ENCODE measurements at places on chromosomes 4 and X. TPM values are rescaled to one million over a fixed set of nuclear protein-coding genes. Genes with fewer than 3 reads are reported as not detected.

GRCh38 chr4:123821861-123822260 lies 425.3 kb downstream of the SPRY1 start:
- no peak for DNase-seq
- H3K27ac ChIP-seq, result no peak overlapping the region
- H3K4me3 ChIP-seq, result no peak overlapping the region
- no peaks in the 10 kb centered on the region for H3K27me3 ChIP-seq

Gene AMTN
- total RNA-seq, result not detected

Gene FGFR3
- total RNA-seq, result 60.4 TPM

DNA sequence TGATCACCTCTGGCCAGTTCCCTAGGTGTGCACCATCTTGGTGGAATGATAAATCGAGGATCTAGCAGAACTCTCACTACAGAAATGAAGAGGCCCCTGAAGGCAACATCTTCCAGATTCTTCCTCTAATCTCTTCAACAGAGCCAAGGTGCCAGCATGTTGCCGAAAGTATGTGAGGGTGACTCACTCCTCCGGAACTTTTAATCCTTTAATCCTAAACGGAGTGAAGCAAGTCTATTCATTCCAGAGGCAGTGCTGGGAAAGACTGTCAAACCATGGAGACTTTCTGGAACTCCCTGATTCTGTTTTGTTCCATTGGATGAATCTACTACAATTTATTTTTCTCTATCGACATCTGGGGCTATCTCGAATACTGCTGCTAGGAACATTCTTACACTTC lies 68.7 kb downstream of the SUPT20HL2 start:
- H3K4me1 ChIP-seq, result no peaks in the 10 kb centered on the region
- no peaks in the 10 kb centered on the region for H3K36me3 ChIP-seq
- H3K27me3 ChIP-seq, result no peaks in the 10 kb centered on the region
- H3K27ac ChIP-seq, result no peak overlapping the region
- no peak for DNase-seq

- H3K36me3 ChIP-seq, result no peaks in the 10 kb centered on the region
- no peak overlapping the region for H3K4me3 ChIP-seq
- H3K4me1 ChIP-seq, result 0 out of 3 replicates have a peak, but pooled peaks cover 3% of the 10 kb centered on the region
- H3K27me3 ChIP-seq, result peaks cover 36% of the 10 kb centered on the region
- no peak overlapping the region for H3K27ac ChIP-seq
Measured at GRCh38 chr4:7652451-7652881, 217.7 kb upstream of the PSAPL1 start.

Gene RHOXF2
- total RNA-seq, result 120 TPM

DNA sequence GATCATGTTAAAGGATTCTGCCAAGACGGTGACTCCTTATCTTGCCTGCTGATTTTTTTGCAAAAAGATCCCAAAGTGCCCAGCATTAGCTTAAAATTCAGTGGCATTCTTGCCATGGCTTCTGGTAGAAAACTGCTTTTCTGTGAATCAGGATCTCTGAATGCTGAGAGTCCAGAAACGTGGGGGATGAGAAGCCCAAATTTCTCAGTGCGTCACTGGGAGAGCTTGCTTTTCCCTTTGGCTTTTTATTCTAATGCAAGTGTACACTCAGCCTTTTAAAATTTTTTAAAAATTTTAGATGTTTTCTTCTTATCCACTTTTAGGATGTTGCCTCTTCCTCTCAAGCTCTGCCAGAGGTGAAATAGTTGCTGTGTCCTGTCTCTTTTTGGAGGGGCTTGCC lies 98.4 kb downstream of the TLL1 start:
- no peaks in the 10 kb centered on the region for H3K36me3 ChIP-seq
- no peak overlapping the region for H3K27ac ChIP-seq
- H3K4me3 ChIP-seq, result no peak overlapping the region
- no peaks in the 10 kb centered on the region for H3K4me1 ChIP-seq

DNA sequence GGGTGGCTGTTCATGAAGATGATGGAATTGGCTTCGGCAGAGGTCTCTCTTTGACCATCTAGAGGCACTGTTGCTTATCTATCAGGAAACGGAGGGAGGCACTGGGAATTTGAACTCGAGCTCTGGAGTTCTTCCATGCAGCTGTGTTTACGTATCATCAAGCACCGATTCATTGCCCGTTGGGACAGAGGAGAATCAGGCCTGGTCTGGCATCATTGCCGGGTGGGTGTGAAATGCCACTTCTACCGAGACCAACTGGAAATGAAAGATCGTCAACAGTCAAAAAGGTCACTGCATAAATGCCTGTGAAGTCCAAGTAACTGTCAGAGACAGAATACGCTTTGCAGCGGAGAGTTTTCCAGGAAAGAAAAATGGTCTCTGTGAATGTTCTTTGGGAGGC lies 166.9 kb downstream of the ASMT start:
- no peaks in the 10 kb centered on the region for H3K4me1 ChIP-seq
- no peaks in the 10 kb centered on the region for H3K36me3 ChIP-seq
- H3K4me3 ChIP-seq, result no peak overlapping the region
- no peak overlapping the region for H3K27ac ChIP-seq
- no peak for DNase-seq
- no peaks in the 10 kb centered on the region for H3K27me3 ChIP-seq

DNA sequence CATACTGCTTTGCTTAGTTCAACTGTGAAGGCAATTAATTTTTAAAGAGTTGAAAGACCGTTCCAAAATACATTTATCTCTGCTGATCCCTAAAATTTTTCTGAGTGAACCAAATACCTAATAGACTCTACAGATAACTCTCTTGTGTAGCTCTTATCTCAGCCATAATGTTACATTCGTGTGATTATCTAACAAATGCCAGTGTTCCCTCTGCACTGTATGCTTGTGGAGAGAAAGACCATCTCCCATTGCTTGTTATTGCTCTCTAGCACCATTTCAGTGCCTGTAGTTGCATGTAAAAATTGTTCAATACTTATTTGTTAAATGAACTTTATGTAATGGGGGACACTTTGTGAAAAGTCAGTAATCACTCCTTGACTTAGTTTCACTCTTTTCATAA lies 81.3 kb upstream of the ATOH1 start:
- H3K36me3 ChIP-seq, result no peaks in the 10 kb centered on the region
- H3K27me3 ChIP-seq, result no peaks in the 10 kb centered on the region
- H3K4me3 ChIP-seq, result no peak overlapping the region
- no peak overlapping the region for H3K27ac ChIP-seq
- DNase-seq, result no peak

GRCh38 chr4:147717878-147718277 lies 14.0 kb upstream of the ARHGAP10 start:
- no peaks in the 10 kb centered on the region for H3K27me3 ChIP-seq
- H3K27ac ChIP-seq, result no peak overlapping the region
- H3K36me3 ChIP-seq, result no peaks in the 10 kb centered on the region
- no peak for DNase-seq
- no peaks in the 10 kb centered on the region for H3K4me1 ChIP-seq

GRCh38 chr4:139815778-139816601 lies 150.4 kb downstream of the MGST2 start:
- no peak overlapping the region for H3K27ac ChIP-seq
- no peak overlapping the region for H3K4me3 ChIP-seq
- peaks cover 6% of the 10 kb centered on the region for H3K27me3 ChIP-seq
- H3K4me1 ChIP-seq, result peaks cover 3% of the 10 kb centered on the region

DNA sequence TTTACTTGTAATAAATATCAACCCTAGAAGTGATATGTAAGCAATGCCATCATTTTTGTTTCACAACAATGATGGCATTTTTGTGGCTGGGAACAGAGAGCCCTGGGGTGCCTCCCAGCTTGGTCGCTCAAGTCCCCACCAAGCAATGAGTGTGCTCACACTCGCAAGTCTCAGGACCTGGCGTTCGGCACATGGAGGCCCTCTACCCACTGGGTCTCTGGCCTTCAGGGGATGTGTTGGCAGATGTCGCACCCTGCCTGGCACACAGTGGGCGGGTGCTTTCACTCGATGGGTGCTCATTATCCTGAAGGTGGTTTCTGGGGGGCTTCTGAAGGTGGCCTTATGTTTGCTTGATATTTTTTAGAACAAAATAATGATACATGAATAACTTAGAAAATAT lies 74.7 kb upstream of the STS start:
- no peak for DNase-seq
- H3K36me3 ChIP-seq, result peaks cover 15% of the 10 kb centered on the region
- H3K27me3 ChIP-seq, result no peaks in the 10 kb centered on the region
- no peak overlapping the region for H3K27ac ChIP-seq

Gene CDX4
- not detected for total RNA-seq

Gene PNCK
- total RNA-seq, result 1.9 TPM

GRCh38 chr4:176571206-176571605 lies 221.5 kb downstream of the VEGFC start:
- no peak overlapping the region for H3K27ac ChIP-seq
- H3K4me1 ChIP-seq, result no peaks in the 10 kb centered on the region
- H3K27me3 ChIP-seq, result no peaks in the 10 kb centered on the region
- no peaks in the 10 kb centered on the region for H3K36me3 ChIP-seq
- H3K4me3 ChIP-seq, result no peak overlapping the region
- no peak for DNase-seq

- no peak overlapping the region for H3K4me3 ChIP-seq
- H3K27me3 ChIP-seq, result no peaks in the 10 kb centered on the region
- H3K4me1 ChIP-seq, result no peaks in the 10 kb centered on the region
Measured at GRCh38 chr4:70768301-70768948, 46.7 kb downstream of the RUFY3 start.

DNA sequence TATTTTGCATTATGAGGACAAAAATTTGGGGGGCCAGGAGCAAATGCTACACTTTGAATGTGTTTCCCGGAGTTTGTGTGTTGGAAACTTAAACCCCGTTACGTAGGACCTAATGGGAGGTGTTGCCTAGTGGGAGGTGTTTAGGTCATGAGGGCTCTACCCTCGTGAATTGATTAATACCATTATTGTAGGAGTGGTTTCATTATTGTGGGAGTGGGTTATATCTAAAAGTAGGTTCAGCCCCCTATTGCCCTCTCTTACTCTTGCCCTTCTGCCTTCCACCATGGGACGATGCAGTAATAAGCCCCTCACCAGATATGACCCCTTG lies 15.5 kb downstream of the UBA6 start:
- no peak overlapping the region for H3K27ac ChIP-seq
- H3K36me3 ChIP-seq, result peaks cover 65% of the 10 kb centered on the region
- H3K4me3 ChIP-seq, result no peak overlapping the region

- H3K4me1 ChIP-seq, result no peaks in the 10 kb centered on the region
- H3K27ac ChIP-seq, result no peak overlapping the region
- no peaks in the 10 kb centered on the region for H3K27me3 ChIP-seq
- H3K36me3 ChIP-seq, result no peaks in the 10 kb centered on the region
- H3K4me3 ChIP-seq, result no peak overlapping the region
- DNase-seq, result no peak
Measured at GRCh38 chr4:133188433-133189146, 39.5 kb downstream of the PCDH10 start.
